ENCODE measurements at places on chromosomes 4 and X. TPM values are rescaled to one million over a fixed set of nuclear protein-coding genes. Genes with fewer than 3 reads are reported as not detected.

GRCh38 chrX:71102292-71102691 is 4.2 kb downstream of the CXorf65 start:
- H3K27me3 ChIP-seq: no peaks in the 10 kb centered on the region
- peaks cover 14% of the 10 kb centered on the region for H3K4me1 ChIP-seq
- H3K4me3 ChIP-seq: no peak overlapping the region
- peaks cover 9% of the 10 kb centered on the region for H3K36me3 ChIP-seq
- H3K27ac ChIP-seq: no peak overlapping the region

The SMIM10 gene
- 4.2 TPM for total RNA-seq

GRCh38 chrX:84165711-84166110 is 22.3 kb downstream of the RPS6KA6 start:
- no peak overlapping the region for H3K27ac ChIP-seq
- no peaks in the 10 kb centered on the region for H3K36me3 ChIP-seq
- no peaks in the 10 kb centered on the region for H3K4me1 ChIP-seq
- no peak overlapping the region for H3K4me3 ChIP-seq
- no peak for DNase-seq
- no peaks in the 10 kb centered on the region for H3K27me3 ChIP-seq

The MAGEC2 gene
- total RNA-seq: not detected

The PDGFRA gene
- total RNA-seq: 171 TPM

DNA sequence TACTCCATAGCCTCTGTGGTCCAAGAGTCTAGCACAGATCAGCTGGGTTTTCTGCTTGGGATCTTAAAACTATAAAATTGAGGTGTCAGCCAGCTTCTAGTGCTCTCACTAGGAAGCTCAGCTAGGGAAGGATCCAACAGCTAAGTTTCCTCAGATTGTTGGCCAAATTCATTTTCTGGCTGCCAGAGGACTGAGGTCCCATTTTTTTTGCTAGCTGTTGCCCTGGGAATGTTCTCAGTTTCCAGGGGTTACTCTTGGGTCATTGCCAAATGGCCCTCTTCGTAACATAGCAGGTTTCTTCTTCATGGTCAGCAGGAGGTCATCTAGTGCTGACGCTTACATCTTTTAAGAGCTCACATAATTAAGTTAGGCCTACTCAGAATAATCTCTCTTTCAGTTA is 2178.2 kb downstream of the ARAP2 start:
- H3K27ac ChIP-seq: no peak overlapping the region
- no peaks in the 10 kb centered on the region for H3K36me3 ChIP-seq
- no peak overlapping the region for H3K4me3 ChIP-seq

DNA sequence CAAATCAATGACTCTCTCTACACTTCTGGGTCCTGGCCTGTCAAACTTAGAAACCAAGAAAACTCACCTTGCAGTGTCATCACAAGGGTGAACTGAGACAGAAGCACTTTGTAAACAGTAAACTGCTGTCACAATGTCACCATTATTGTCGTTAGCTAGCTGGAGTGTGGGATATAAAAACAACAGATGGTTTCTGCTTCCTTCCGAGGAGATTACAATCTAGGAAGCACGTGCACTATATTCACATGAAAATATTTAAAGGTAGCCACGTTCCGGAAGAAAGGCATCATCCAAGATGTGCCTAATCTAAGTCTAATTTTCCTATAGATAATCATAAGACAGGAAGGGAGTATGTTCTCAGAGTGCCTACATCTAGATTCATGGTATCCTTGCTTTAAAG is 64.7 kb upstream of the ACSL1 start:
- H3K4me1 ChIP-seq: no peaks in the 10 kb centered on the region
- H3K36me3 ChIP-seq: no peaks in the 10 kb centered on the region
- DNase-seq: no peak
- H3K4me3 ChIP-seq: no peak overlapping the region
- H3K27ac ChIP-seq: no peak overlapping the region

The PNMA6A gene
- total RNA-seq: 16.3 TPM

GRCh38 chrX:15206306-15206705 is 63.6 kb downstream of the ASB9 start:
- no peak overlapping the region for H3K27ac ChIP-seq
- no peak overlapping the region for H3K4me3 ChIP-seq
- peaks cover 4% of the 10 kb centered on the region for H3K27me3 ChIP-seq
- H3K36me3 ChIP-seq: no peaks in the 10 kb centered on the region
- no peaks in the 10 kb centered on the region for H3K4me1 ChIP-seq

DNA sequence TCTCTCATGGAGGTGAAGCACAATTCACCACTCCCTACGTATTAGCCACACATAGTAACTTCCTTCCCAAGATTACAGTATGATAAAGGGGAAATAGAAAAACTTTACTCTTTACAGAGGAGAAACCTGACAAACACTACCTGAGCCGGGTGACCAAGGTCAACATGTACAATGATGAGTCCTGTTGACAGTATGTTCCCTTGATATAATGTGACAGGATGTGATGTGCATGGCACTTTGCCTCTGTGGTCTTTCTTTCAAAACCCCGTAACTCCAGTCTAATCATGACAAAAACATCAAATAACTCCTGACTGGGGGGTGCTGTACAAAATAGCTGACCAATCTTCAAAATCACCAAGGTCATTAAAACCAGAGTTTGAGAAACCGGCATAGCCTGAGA is 60.6 kb downstream of the CD99L2 start:
- no peak overlapping the region for H3K27ac ChIP-seq
- no peak overlapping the region for H3K4me3 ChIP-seq
- no peaks in the 10 kb centered on the region for H3K27me3 ChIP-seq

- no peaks in the 10 kb centered on the region for H3K36me3 ChIP-seq
- H3K27ac ChIP-seq: no peak overlapping the region
- H3K27me3 ChIP-seq: no peaks in the 10 kb centered on the region
- no peaks in the 10 kb centered on the region for H3K4me1 ChIP-seq
- DNase-seq: no peak
Observed at GRCh38 chrX:151871244-151871643, 41.4 kb upstream of the MAGEA4 start.

DNA sequence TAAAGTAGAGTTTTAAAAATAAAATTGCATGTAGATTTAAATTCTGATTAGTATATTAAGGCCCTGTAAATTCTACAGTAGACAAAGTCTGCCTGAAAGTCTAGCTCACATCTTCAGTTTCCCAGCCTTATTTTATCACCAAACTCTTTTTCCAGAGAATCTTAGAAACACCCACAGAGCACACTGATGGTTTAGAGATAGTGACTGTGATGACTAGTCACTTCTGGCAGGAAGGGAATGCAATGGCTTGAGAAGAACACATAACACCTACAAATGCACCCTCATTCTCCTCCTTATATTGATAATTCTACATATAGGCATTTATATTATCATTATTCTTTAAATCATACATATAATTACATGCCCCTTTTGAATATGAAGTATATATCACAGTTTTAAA is 232.9 kb downstream of the ARAP2 start:
- no peaks in the 10 kb centered on the region for H3K4me1 ChIP-seq
- no peak for DNase-seq
- no peaks in the 10 kb centered on the region for H3K36me3 ChIP-seq
- no peaks in the 10 kb centered on the region for H3K27me3 ChIP-seq
- H3K27ac ChIP-seq: no peak overlapping the region

The PCDH7 gene
- 140 TPM for total RNA-seq

The VCX gene
- not detected for total RNA-seq

The EGFL6 gene
- 21.9 TPM for total RNA-seq

The GYPB gene
- total RNA-seq: 44.1 TPM

DNA sequence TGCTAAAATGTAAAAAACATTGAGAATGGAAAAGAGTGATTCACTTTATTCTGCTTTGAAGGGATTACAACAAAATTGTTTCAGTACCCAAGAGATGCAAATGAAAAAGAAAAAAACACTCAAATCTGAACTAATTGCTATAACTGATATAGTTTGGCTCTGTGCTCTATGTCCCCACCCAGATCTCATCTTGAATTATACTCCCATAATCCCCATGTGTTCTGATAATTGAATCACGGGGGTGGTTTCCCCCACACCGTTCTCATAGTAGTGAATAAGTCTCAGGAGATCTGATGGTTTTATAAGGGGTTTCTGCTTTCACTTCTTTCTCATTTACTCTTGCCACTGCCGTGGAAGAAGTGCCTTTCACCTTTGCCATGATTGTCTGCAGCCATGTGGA is 213.6 kb upstream of the GALNTL6 start:
- no peak for DNase-seq
- H3K27ac ChIP-seq: no peak overlapping the region
- H3K4me3 ChIP-seq: no peak overlapping the region
- H3K27me3 ChIP-seq: no peaks in the 10 kb centered on the region

DNA sequence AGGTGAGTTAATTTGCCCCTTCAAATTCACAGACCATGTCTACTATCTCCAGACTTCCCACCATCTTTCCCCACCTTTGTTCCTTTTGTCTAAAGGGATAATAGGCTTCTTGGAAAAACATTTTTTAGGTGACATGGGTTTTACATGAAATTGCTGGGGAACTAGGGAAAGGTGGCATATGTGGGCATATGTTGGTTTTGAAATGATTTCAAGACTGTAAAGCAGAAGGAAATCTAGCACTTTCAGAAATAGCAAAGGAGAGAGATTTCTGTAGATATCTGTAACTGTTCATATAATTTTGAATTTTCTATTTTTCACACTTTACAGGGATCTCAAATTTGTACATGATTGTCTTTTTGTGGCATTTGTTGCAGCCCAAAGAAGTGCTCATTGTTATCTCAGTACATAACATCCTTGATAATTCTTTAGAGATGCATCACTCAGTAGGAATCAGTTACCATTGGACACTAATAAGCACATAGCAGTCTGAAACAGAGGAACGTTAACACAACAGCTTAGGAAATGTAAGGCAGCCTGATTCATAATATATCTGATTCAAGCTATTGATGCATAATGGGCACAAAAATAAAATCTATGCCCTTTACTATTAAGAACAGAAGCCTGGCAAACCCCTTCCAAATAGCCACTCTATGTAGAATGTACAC is 659.7 kb downstream of the CENPC start:
- H3K36me3 ChIP-seq: no peaks in the 10 kb centered on the region
- DNase-seq: peak; percentile 68
- H3K4me1 ChIP-seq: no peaks in the 10 kb centered on the region
- H3K27me3 ChIP-seq: no peaks in the 10 kb centered on the region
- H3K4me3 ChIP-seq: no peak overlapping the region
- no peak overlapping the region for H3K27ac ChIP-seq

The CACNA1F gene
- 0.11 TPM for total RNA-seq

The SPARCL1 gene
- 1,228 TPM for total RNA-seq

GRCh38 chr4:19379191-19379708 is 872.5 kb upstream of the SLIT2 start:
- no peaks in the 10 kb centered on the region for H3K27me3 ChIP-seq
- no peak overlapping the region for H3K27ac ChIP-seq
- no peak overlapping the region for H3K4me3 ChIP-seq
- DNase-seq: no peak
- H3K36me3 ChIP-seq: no peaks in the 10 kb centered on the region

DNA sequence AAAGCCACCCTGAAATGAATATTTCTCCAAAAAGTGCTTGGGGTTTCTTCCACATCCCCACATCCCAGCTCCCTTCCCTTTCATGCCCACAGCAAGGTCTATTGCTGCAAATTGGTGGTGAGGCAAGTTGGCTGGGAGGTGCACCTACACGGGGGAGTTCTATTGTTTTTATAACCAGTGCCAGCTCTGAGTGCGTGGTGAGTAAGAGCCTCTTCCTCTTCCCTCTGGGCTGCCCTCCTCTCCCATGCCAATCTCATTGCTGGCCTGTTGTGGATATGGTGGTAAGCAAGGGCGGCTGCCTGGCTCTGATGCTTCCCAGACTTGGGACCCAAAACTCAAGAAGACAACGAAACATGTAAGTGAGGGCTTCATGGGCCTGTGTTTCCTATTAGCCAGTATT is 204.3 kb downstream of the SHROOM3 start:
- no peaks in the 10 kb centered on the region for H3K4me1 ChIP-seq
- H3K4me3 ChIP-seq: no peak overlapping the region
- no peak for DNase-seq
- no peaks in the 10 kb centered on the region for H3K36me3 ChIP-seq

DNA sequence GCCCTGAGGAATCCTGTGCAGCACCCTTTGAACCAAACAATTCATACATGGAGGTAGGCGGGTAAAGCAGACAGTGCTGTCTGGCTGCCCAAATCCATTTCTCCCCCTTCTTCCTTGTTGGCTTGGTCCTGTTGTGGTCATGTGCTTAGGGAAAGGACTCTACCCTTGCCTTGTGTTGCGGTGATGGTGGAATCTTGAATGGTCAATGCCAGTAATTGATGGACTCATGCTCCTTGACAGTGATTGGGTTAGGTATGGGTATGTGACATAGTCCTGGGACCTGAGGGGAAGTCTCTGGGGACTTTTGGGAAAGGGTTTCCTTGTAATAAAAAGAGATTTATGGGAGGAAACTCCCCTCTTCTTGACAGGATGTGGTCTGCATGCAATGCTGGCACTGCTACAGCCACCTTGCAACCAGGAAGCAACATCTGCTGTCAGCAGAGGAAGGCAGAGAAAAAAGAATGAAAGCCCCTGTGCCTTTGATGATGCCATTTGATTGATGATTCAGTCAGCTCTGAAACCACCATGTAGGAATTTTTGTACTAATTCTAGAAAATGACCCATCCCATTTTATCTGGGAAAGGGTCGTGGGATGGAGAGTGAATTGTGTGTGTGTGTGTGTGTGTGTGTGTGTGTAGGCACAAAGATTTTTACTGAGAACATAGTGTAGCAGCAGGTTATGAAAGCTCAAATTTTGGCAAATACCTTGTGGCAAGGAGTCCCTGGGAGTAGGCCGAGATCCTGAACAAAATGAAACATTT is 30.0 kb upstream of the HUWE1 start:
- H3K4me1 ChIP-seq: no peaks in the 10 kb centered on the region
- no peak overlapping the region for H3K4me3 ChIP-seq
- H3K27me3 ChIP-seq: no peaks in the 10 kb centered on the region
- H3K27ac ChIP-seq: no peak overlapping the region

The RNF128 gene
- total RNA-seq: 1.2 TPM

- DNase-seq: no peak
- no peak overlapping the region for H3K4me3 ChIP-seq
- no peak overlapping the region for H3K27ac ChIP-seq
- H3K27me3 ChIP-seq: no peaks in the 10 kb centered on the region
Observed at GRCh38 chr4:15506464-15506863, 36.8 kb downstream of the CC2D2A start.

- H3K4me1 ChIP-seq: no peaks in the 10 kb centered on the region
- DNase-seq: no peak
- H3K27ac ChIP-seq: no peak overlapping the region
- no peaks in the 10 kb centered on the region for H3K27me3 ChIP-seq
- H3K4me3 ChIP-seq: no peak overlapping the region
Observed at GRCh38 chr4:75229806-75230570, 284.2 kb downstream of the RCHY1 start.

DNA sequence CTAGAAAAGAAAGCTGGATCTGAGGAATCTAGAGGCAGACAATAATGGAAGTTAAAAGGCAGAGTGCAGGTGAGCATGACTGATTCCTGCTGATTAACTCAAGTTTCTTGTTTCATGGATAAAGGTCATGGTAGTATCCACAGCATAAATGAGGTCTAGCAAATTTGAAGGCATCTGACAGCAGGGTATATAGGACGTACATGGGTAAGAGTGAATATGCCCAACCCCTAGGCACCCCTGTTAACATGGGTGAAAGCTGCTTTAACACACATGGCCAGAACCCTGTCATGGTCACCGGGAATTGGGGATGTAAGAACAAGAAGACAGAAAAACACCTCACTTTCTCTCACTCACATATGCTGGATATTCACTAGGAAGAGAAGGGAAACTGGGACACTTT is 25.0 kb downstream of the NLRP2B start:
- H3K27me3 ChIP-seq: no peaks in the 10 kb centered on the region
- DNase-seq: no peak

The KCNIP4 gene
- total RNA-seq: 74.2 TPM

The MAP9 gene
- 22.8 TPM for total RNA-seq

The NOCT gene
- 6.7 TPM for total RNA-seq

The PLAC1 gene
- total RNA-seq: 1.4 TPM

The SNCA gene
- 63.6 TPM for total RNA-seq
